ENCODE measurements at places on chromosomes 7 and 10. TPM values are rescaled to one million over a fixed set of nuclear protein-coding genes. Genes with fewer than 3 reads are reported as not detected.

The CDK14 gene
- 3.9 TPM for total RNA-seq

GRCh38 chr10:108902619-108903285 lies 1020.6 kb downstream of the XPNPEP1 start:
- no peak for DNase-seq

DNA sequence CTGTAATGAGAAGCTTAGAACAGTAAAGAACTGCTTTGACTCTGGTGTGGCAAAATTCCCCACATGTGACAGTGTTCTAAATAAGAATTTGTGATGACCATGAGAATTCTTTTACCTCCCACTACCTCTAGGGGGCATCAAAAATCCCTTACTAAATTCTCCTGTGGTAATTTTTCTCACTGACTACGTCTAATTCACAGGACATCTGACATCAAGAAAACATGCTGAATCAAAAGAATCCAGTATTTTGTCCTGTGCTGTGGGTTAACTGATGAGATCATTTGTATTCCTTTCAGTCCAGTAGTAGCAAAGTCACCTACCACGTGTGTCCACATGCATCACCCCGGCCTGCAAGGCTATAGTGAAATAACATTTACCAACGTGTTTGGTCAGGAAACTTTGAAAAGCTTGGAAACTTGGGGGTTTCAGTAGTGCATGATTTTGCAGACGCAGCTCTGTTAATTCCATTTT lies 103.8 kb downstream of the ATE1 start:
- DNase-seq, result no peak

- DNase-seq, result no peak
Measured at GRCh38 chr10:46293832-46294640, 7.2 kb downstream of the ANTXRL start.

DNA sequence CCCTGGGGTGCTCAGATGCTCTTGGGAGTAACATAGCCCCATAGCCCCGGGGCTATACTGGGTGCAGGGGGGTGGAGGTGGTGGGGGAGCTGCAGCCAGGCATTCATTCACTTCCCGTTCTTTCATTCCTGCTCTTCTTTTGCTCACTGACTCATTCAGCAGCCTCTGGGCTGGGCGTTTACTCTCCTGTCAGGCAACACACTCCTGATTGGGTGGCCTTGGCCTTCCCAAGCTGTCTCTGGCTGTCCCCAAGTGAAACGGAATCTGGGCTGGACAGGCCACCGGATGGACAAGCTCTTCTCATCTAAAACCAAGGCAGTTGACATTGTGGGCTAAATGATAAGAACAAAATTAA lies 34.6 kb downstream of the CHST3 start:
- DNase-seq, result no peak

The ZNF488 gene
- total RNA-seq, result not detected

DNA sequence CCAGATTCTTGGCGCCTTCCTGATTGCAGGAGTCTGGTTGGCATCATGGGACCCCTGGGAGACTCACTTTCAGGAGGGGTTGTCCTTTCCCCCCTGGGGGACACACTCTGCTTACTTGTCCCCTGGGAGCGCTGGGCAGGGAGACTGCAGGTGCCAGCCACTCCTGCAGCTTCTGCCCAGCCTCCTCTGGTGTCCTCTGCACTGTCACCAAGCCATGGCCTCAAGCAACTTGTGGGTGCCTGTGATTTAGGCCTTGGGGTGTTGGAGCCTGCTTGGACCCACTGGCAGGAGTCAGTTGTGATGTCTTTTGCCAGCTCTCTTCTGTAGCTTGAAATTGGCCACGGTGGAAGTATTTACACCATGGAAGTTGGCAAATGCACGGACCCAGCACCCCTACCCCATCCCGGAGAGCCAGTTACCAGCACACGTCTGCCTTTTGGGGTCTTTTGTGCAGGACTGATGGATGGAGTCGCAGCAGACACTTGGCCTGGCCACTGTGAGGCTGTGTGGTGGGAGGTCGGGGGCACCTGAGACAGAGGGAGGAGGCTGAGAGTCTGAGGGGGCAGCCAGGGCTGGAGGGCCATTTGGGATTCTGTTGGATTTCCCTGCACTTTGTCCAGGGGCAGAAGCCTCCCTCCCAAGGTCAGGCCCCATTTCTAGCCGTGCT lies 104.7 kb downstream of the LHPP start:
- no peak for DNase-seq

- no peak for DNase-seq
Measured at GRCh38 chr7:14332155-14332554, 342.7 kb upstream of the ETV1 start.

GRCh38 chr10:121098211-121098610 lies 247.0 kb downstream of the WDR11 start:
- DNase-seq, result no peak

GRCh38 chr10:103888113-103888841 lies 29.7 kb downstream of the STN1 start:
- no peak for DNase-seq

The CYP2C19 gene
- not detected for total RNA-seq

GRCh38 chr7:71303566-71303965 lies 171.6 kb downstream of the GALNT17 start:
- DNase-seq, result no peak

DNA sequence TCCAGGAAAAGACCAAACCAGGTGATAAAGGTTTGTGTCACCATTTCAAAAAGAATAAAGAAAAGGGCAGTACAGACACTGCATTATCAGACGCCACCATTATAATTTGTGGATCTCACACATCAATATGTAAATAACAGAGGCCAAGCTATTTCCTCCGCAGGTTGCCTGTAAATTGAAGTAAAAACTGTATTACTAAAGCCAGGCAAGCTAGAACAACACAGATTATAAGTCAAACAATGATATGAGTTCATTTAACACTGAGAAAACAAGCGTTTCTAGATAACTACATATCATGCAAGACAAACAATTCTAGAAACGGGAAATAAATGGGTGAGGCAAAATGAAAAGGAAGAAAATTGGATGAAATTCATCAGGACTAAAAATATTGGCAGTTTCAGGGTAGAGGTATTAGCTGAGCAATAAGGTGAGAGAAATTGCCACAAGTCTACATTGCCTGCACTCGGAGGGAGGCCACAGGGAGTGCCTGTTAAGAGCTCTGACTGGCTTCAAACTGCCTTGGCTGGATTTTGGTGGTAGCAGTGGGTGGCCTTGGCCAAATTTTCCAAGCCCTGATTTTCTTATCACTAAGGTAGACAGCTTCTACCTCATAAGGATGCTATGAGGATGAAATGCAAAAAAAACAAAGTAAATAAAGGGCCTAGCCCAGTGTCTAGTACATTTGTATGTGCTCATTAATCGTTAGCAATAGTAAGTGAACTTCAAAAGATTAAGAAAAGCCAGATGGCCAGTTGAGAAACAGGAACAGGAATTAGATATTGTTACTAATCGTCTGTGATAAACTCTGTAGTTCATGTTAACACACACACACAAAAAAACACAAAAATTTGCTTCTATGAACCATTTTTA lies 240.0 kb upstream of the NFE2L3 start:
- DNase-seq, result no peak

The ZNF853 gene
- total RNA-seq, result 1.9 TPM

The WIPF3 gene
- not detected for total RNA-seq

The SPDYE18 gene
- not detected for total RNA-seq

- no peak for DNase-seq
Measured at GRCh38 chr10:71595649-71596048, 123.9 kb downstream of the C10orf105 start.

The SYT15B gene
- not detected for total RNA-seq

Data from glomerular endothelial cell (primary cell).